ENCODE measurements at places on chromosomes 11 and 22.

- no peak for DNase-seq
Observed at GRCh38 chr11:26958702-26959049, 35.2 kb upstream of the FIBIN start.

DNA sequence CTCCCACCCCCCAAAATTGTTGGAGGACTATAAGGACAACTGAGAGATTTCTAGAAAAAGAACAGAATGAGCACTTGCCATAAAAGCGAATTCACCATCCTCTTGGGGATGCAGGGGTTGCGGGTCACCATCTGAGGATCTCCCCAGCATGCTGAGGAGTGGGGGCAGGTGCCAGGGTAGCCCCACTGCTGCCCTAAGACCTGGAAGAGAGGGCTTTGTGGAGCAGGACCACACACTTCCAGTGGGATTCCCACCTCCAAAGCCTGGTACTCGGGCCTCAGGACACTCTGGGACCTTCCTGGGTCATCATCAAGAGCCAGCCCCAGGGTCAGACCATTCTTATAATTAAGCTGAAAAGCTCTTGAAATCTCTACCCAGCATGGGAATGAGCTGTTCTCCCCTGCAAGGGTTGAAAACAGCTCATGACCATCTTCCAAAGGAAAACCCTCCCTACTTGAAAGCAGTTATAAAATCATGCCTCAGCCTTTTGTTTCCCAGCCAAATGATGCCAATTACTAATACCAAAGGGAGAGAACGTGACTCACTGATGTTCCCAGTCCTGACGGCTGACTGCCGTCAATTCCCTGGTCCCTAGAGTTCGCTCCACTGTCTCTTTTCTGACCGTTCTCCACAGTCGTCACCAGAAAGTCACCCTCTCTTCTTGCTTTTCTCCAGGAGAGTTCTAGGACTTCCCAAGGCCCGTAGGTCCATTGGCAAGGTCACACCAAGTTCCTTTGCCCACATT is 76.8 kb upstream of the CREB3L1 start:
- DNase-seq: no peak

DNA sequence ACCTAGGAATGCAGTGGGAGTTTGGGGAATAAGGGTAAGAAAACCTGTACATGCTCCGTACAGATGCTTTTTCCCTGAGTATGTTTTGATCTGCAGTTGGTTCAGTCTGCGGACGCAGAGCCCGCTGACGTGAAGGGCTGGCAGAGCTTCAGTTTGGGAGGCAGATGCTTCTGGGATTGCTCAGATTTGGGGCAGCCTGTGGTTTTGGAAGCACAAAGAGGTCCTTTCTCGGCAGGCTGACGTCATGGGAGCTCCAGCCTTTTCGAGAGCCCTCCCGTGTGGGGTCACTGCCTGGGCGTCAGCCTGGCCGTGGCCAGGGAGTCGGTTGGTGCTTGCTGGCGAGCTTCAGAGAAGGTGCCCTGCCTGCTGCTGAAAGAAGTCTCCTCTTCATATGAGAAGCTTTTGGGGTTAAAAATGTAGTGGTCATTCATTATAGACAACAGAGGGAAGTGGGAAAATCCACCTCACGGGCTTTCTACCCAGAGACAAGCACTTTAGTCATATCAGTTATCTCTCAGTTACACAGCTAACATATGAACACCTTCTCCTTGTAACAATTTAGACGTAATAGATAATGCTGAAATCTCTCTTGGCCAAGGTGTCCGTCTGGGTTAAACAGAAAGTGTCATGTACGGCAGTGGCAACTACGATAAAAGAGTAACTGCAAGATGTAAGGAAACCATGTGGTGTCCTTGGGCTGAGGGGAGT is 26.8 kb downstream of the TPCN2 start:
- DNase-seq: no peak

DNA sequence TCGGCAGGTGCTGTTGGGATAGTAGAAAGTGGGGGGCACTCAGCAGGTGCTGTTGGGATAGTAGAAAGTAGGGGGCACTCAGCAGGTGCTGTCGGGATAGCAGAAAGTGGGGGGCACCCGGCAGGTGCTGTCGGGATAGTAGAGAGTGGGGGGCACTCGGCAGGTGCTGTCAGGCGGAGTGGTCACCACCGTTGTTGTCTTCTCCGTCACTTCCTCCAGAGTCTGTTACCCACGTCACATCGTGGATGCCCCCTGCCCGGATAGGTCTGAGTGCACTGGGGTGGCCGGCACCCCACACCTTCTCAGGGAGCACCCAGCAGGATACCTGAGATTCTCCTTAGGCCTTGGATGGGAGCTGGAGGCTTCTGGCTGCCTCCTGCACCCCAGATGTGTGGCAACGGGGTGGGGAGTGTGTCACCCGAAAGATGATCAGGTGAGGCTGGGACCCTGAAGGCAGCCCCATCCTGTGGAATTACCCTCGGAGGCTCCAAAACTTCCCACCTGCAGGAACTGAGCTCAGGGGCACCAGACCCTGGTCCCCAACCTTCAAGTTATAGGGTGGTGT is 24.1 kb upstream of the KRTAP5-7 start:
- no peak for DNase-seq

- DNase-seq: no peak
Observed at GRCh38 chr22:35622191-35622913, 5.2 kb upstream of the MB start.

Data from stimulated activated CD4-positive, alpha-beta T cell treated with anti-CD3 and anti-CD28 coated beads, Interleukin-1b, Interleukin-23, amount 100 ng/mL, for 24 hours (primary cell).